ENCODE measurements at places on chromosomes 2 and 18.

DNA sequence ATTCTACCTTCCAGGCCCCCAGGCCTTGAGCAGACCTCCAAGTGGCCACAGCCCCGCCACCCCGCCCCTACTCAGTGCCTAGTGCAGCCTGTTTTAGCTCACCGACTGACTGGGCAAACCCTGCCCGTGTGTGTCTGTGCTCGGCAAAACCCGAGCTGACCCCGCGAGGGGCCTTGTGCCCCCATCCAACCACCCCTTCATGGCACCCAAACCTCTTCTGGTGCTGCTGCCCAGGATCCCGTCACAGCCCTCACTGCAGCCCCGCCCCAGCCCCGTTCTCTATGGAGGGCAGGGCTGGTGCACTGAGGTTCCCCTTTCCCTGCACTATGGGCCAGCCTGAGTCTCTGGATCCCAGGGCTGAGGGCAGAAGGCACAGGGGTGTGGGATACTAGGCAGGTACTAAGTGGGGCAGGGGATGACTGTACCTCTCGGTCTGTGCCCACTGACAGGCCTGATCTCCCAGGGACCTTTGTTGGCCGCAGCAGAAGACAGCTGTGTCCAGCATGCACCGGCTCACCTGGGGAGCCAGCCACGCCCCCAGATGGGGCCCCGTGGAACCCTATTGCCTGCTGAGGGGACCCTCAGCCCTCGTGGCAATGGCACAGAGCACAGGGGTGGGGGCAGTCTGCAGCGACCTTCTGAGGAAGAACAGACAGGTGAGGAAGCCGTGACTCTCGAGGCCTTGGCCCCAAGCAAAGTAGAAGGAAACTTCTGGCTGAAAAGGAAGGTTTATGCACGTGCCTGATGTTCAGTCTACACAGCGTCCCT lies 69.9 kb upstream of the OTOS start:
- no peak for DNase-seq

DNA sequence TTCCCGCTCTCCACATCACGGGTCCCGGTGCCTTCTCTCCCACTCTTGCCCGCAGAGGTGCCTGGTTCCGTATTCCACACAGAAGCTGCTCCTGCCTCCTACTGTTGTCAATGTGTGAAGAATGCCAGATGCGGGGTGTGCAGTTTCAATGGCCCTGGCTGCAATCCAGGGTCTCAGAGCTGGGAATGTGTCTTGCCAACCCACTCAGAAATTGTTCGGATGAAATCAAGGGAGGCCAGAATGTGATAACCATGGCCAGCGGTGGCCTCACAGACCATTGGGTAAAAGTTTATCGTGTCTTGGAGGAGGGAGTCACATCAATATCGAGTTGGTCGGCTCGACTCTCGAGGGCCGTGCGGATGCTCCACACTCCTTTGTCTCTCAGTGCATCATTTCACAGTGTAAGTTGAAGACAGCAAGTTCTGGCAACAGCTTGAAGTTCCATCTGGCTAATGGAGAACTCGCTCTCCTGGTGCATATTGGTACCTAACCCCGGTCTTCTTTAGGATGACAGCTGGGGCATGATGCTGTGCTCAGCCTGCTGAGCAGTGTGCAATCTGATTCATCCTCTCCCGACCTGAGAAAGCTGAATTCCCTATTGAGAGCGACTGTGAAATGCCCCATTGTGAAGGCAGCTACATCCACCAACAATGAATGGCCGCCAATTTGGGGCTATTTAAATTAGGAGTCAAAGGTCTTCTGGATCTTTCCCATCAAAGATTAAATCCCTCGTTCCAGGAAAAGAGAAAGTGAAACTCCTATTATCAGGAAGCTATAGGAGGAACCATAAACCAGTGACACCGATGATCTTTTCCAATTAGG lies 389.0 kb downstream of the SOX11 start:
- no peak for DNase-seq

- DNase-seq: no peak
Observed at GRCh38 chr2:108139521-108139920, 100.2 kb upstream of the SULT1C3 start.

- no peak for DNase-seq
Observed at GRCh38 chr2:127573771-127574170, 38.3 kb downstream of the MYO7B start.

DNA sequence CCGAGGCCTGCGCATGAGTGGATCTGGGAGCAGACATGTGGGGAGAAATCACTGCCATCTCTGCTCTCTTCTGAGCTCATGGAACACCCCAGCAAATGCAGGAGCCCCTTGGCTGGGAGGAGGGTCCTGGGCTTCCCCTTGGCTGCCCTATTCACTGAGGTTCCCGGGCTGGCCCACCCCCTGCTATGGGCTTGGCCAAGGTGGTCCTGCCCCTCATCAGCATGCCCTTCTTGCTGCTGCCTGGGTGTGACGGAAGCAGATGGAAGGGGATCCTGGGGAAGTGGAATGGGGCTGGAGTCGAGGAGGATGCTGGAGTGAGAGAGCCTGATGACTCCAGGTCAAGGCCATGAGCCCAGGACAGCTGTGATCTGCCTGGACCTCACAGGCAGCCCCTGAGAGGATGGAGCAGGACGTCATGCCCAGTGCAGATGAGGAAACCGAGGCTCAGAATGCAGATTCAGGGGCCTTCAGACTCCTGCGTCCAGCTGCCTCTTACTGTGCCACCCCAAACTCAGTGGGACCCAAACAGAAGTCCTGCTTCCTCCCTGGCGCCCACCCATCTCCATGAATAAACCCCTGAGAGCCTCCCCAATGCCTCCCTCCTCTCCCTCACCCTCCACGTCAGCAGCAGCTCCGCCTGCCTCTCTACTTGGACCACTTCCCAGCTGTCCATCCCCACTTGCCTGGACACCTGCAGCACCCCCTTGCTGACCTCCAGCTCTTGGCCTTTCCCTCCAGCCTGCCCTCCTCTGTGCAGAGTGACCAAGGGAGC lies 4.0 kb downstream of the SNED1 start:
- DNase-seq: no peak

DNA sequence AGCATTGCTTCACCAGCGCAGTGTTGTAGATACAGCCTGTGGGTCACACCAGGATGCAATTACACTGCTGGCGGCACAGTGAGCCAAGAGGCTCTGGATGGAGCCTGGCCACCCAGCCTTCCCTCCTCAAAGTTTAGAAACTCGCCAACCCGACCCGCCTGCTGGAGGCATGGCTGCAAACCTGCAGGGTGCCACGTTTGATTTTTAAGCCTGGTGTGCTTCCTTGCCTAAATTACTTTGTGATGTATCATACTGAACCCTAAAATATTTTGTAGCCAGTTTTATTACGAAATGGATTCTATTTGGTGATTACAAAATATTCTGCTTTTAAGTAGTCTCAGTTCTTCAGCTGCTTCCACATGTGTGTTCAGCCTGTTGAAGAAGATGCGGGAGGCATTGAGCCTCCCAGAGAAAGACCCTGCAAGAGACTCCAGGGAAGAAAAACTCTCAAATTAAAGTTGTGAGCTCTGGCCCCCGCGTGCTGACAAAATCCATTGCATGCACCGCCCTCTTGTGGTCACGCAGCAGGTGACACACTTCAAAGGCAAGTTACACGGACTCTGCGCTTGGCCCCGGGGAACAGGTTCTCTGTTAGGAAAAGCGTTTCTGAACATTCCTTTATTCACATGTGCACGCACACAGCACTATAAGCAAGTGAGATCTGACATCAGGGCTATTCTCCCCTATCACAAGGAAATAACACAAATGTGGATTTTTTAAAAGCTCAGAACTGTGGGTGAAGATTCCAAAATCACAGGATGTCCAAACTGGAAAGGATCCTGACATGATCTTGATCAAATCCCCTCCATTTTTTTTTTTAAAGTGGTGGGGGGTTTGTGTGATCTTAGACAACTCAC lies 63.0 kb upstream of the TWIST2 start:
- DNase-seq: peak; percentile 84

- no peak for DNase-seq
Observed at GRCh38 chr2:202171241-202171825, 67.1 kb downstream of the SUMO1 start.

DNA sequence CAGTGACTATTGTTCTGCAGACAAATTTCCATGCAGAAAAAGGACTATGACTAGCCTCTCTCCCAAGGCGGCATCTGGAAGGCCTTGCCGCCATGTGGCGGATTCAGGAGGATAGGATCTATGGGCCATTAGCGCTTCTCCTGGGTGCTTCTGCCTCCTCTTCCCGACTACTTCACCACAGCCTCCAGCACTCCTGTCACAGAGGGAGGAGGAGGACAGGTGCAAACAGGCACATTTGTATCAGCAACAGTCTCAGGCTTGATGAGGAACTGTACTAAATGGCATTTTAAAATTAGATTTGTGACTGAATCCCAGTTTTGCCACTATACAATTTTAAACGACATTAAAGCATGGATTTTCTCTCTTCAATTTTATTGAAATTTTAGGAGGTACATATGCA lies 114.9 kb downstream of the NOL10 start:
- DNase-seq: no peak

- DNase-seq: no peak
Observed at GRCh38 chr2:225074366-225074765, 32.1 kb upstream of the DOCK10 start.

- DNase-seq: no peak
Observed at GRCh38 chr2:112658839-112659667, 13.3 kb downstream of the SLC20A1 start.

DNA sequence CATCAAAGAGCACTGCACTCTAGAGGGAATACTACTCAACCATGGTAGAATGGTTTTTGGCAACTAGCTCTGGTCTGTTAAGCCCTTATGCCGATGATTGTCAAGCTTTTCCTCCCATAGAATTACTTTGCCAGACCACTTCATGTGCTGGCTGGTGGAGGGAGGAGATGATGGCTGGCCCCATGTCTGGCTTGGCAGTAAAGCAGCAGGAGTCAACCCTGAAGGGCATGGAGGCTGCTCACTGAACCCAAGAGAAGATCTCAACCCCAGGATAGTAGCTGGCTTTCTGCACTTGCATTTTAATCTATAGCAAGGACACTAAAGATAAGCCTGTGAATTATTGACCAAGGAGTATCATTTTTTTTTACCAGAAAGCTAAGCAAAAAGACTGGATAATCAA lies 309.9 kb downstream of the PIEZO2 start:
- DNase-seq: no peak

GRCh38 chr2:146817613-146818012 lies 1027.2 kb upstream of the ACVR2A start:
- no peak for DNase-seq

GRCh38 chr2:143289025-143289424 lies 159.8 kb downstream of the ARHGAP15 start:
- no peak for DNase-seq

GRCh38 chr2:101617796-101618195 lies 79.7 kb upstream of the MAP4K4 start:
- no peak for DNase-seq

GRCh38 chr2:44645937-44646336 lies 284.2 kb downstream of the CAMKMT start:
- DNase-seq: no peak

DNA sequence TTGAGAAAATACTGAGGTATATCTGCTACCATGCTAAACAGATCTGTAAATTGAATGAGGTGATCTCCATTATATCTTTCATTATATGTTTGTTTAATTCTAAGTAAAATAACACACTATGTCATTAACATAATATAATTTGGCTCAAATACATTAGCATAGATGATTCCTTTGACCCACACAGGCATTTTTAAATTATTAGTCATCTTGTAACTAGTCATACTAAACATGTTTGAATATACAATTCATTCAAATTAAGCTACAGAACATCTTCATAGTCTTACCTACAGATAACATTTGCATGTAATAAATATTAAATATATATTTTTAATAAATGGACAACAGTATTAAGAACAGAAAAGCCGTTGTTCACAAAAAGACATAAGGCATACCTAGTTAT lies 52.7 kb upstream of the KYNU start:
- DNase-seq: no peak

DNA sequence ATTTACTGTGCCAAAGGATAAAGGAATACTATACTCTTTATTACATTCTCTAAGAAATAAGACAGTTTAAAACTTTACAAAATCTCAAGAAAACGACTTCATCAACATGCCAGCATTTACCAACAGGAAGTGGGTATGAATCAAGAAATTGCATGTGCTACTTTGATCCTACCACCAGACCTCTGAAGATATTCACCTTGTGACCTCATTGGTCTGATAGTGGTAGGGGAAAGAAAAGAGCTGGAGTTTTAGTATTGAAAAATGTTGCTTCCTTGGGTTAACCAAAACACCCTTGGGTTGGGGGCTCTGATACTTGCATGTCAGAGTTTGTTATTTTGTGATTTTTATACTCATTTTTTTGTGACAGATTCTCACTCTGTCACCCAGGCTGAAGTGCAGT lies 84.1 kb upstream of the LPIN2 start:
- DNase-seq: no peak

DNA sequence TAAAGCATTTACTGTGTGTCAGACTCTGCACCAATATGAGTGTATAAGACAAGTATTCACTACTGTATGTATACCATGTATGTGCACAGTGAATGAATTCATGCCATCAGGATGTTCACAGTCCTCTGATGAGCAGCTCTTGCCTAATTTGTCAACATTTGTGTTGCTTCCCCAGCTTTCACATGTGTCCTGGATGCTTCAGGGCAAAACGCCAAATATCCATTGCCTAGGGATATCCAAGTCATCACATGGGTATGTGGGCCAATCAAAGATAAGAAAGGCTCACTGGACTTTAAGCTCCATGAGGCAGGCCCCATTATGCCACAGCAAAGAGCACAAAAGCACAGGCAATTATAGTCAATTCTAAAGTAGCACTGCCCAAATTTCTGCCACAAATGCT lies 134.2 kb upstream of the CHAC2 start:
- DNase-seq: no peak

- DNase-seq: no peak
Observed at GRCh38 chr2:60998628-60999545, 18.6 kb upstream of the PEX13 start.

DNA sequence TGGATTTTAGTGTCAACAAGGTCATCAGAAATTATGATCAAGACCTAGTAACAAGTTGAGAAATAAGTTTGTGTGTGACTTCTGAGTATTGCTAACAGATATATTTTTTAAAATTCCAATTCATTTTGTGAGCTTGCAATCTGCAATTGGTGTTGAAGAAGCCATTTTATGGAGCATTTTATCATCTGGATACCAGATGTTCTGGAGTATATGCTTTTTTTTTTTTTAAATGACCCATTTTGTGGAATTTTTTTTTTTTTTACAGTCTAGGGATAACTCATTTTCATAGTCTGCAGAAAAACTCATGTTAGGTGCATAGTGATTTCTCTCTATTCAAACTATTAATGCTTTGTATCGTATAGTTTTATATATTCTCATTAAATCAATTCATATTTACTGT lies 12.6 kb downstream of the QPCT start:
- no peak for DNase-seq

Data from GM04503 (cell line).